ENCODE measurements at places on chromosomes 5 and 9.

- no peak for DNase-seq
Measured at GRCh38 chr5:81718300-81718699, 32.6 kb downstream of the SSBP2 start.

- no peak for DNase-seq
Measured at GRCh38 chr9:135586601-135587109, 25.1 kb downstream of the PAEP start.

GRCh38 chr9:124551472-124552272, 44.5 kb upstream of the NR5A1 start:
- DNase-seq, result no peak

GRCh38 chr5:424301-425110, 18.5 kb upstream of the EXOC3 start:
- DNase-seq, result no peak

GRCh38 chr5:141623186-141623585, 4.4 kb upstream of the DIAPH1 start:
- DNase-seq, result no peak

- DNase-seq, result no peak
Measured at GRCh38 chr9:81391457-81391825, 297.9 kb downstream of the TLE1 start.

- DNase-seq, result no peak
Measured at GRCh38 chr5:171595801-171596231, 176.4 kb downstream of the FGF18 start.

DNA sequence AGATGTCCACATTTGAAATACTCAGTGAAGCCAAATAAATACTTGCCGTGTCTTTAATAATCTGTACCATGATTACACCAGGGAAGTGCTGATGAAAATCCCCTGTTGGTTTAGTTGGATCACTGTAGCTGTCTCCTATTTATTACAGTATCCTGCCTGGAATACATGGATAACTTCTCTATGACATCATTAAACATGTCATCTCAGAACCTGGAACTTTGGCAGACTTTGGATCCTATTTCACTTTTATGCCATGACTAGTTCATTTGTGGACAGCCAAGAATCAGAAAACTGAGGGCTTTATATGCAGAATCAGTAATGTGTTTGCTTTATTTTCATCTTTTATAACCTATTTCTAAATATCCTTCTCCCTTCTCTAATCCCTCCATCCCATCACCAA, at the start of gene TXNDC8:
Gene TXNDC8, minus strand, starts transcription at position 137 of the 400 bp plus-strand sequence.
- DNase-seq, result no peak

- DNase-seq, result no peak
Measured at GRCh38 chr9:2039294-2040180, 24.4 kb downstream of the SMARCA2 start.

DNA sequence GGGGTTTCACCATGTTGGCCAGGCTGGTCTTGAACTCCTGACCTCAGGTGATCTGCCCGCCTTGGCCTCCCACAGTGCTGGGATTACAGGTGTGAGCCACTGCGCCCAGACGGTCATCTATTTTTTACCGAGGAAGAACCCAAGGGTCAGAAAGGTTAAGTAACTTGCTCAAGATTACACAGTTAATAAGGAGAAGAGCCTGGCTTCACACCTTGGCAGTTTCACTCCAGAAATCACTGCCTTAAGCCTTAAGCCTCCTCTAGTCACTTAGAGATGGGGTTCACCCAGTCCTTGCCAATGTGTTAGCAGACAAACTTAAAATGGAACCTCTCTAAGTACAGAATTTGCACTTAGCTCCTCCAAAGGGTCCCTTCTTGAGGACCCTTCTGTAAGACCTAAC, 116.3 kb downstream of the PTTG1 start:
- DNase-seq, result no peak

DNA sequence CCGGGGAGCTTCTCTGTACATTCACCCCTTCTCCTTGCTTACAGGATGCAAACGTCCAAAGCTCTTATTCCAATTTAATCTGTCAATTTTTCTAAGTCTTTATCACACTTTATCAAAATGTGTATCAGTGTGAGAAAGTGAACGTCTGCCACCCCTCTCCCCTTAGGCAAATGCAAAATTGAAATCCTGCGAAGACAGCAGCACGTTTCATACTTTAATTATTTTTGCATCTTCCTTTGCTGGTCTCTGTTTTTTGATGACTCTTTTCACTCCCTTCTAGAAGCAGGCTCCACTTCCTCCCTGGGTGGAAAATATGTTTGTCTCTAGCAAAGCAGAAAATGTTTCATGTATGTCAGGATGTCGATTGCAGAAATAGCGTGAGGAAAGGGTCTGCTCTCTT, 576.5 kb upstream of the BRINP1 start:
- no peak for DNase-seq

DNA sequence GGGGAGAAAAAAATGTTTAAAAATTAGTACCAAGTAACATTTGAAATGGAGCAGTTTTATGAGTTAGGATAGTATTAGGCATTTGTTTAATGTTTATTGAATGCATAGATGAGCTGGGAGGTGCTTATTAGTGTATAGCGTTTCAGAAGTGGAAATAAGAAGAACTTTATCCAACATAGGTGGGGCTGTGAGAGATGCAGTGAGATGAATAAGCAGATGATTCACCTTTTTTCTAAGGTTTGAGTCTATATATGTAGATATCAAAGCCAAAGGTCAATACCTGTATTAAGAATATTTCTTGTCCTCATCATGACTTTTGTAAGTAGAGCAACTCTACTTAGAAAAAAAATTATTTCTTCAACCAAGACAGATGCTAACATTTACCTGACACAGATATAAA, 54.6 kb upstream of the POU4F3 start:
- no peak for DNase-seq

GRCh38 chr5:149344151-149344550, 1.1 kb upstream of the GRPEL2 start:
- DNase-seq, result no peak

GRCh38 chr5:54094706-54095105, 215.7 kb downstream of the ARL15 start:
- DNase-seq, result no peak

DNA sequence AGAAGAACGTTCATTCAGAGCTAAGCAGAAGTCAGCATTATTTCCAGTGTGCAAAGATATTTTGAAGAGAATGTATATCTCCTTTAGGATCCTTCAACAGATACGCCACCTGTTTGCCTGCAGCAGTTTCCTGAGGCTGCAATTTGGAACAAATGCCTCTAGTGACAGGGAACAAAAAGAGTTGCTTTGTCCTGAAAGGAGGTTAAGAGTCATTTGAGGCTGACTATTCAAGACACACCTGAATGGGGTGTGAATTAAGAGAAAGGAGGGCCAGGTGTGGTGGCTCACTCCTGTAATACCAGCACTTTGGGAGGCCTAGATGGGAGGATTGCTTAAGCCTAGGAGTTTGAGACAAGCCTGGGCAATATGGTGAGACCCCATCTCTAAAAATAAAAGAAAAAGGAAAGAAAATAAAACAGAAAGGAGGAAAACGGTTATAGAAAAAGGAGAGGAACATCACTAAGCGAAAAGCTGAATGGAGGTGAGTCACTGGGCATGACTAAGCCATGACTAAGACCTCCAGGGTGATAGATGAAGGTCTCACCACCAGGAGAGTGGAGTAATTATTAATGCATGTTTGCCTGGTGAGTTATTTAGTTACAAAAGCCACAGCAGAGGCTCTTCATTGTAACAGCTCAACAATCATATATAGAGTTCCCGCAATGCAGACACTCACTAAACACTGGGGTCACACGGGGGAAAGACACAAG, 255.2 kb upstream of the TNC start:
- peak; percentile 2 for DNase-seq

GRCh38 chr9:121620777-121621449, 30.5 kb upstream of the DAB2IP start:
- DNase-seq, result no peak

DNA sequence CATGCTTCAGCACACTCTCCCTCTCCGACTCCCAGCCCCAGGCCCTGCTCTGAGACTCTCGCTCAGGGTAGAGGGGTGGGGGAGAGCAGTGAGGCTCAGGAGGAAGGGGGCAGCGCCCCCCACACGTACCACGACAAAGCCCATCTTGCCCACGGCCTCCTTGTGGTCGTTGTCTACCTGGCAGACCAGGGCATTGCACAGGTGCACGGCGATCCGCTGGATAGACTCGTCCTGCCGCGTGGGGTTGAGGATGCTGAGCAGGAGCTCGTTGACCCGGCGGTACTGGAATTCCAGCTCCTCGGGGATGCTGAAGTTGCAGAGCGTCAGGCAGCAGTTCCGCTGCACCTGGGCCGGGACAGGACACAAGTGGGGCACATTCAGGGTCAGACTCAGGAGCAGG, 18.5 kb upstream of the ZDHHC12 start:
- DNase-seq, result no peak

GRCh38 chr9:132942541-132943182, 1.8 kb downstream of the TSC1 start:
- DNase-seq, result no peak

DNA sequence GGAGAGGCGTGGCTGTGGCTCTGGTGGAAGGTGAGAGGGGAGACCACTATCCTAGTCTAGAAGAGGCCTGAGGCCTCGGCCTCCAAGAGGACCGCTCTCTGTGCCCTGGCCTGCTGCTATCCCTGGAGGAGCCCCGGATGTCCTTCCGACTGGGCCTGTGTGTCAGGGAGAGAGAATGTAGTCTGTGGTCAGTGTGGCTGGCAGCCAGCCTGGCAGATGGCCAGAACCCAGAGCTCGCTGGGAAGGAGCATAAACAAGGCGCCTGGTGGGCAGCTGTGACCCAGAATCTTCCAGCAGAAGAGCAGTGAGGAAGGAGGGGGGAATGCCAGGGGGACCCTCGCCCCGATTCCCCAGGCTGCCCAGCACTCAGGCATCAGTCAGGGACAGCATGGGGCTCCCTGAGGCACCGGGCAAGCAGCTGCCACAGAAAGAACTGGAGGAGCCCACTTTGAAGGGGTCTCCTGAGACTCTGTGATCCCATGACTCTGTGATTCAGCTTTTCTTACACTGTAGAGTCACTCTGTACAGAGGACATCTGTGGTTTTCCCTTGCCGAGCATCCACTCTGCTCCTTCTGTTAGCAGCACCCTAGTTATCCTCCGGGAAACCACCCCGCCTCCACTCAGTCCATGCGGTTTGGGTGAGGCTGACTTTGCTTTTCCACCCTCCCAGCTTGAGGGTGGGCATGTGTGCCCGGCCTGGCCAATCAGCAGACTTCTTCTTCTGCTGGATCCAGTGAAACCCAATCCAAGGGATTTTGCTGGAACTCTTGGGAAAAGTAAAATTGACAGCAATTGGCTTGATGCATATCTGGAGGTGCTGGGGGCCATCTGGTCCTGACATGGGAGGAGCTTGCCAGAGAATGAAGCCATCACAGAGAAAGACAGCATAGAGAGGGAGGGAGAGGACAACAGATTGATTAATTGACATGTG, 46.2 kb upstream of the PWWP2A start:
- DNase-seq, result no peak

DNA sequence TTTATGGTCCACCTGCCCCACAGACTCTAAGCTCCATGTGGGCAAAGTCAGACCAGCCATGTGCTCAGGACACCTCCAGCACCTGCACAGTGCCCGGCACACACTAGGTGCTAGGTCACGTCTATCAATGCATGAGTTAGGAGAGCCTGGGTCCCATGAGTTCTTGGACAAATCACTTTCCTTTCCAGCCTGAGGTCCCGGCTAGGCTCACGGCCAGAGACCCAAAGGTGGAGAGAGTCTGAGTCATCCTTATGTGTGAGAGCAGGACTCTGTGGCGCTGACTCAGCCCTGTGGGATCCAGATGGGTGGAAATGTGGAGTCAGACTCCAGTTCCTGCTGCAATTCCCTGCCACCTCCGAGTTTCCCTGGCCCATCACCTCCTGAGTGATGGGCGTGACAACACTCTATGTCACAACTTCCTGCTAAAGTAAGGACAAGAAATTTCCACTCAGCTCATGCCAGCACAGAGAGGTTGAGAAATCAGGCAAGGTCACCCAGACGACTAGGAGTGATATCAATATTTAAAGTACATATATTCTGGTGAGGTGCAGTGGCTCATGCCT, 2.5 kb upstream of the ST6GALNAC4 start:
- no peak for DNase-seq

DNA sequence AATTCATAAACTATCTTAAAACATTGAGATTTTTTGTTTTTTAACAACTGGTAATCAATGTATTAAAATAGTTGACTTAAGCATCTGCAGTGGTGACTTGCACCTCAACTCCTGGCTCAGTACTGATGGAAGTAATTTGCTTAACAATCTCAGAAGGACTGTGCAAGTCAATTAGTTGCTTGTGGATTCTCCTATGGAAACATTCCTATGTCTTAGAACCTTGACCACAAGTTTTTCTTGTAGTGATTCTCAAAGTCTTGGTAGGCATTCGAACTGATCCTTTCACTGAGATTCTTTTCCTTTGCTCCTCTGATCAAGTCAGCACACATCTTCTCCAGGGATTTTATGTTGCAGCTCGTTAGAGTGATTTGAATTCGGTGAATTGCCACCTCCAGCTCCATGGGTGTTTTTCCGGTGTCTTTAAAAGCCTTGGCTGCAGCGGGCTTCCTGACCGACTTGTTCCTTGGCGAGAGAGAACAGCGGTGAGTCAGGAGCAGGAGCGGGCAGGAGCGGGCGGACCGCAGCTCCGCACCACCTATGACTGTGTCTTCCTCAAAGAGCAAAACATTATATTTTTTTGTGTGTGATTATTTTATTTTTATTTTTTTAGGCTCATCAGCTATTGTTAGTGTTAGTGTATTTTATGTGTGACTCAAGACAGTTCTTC, 21.1 kb downstream of the HMGXB3 start:
- DNase-seq, result no peak

- DNase-seq, result no peak
Measured at GRCh38 chr5:151240924-151241635, 11.9 kb upstream of the GM2A start.

- DNase-seq, result no peak
Measured at GRCh38 chr9:104575456-104575855, 6.5 kb downstream of the OR13C8 start.

DNA sequence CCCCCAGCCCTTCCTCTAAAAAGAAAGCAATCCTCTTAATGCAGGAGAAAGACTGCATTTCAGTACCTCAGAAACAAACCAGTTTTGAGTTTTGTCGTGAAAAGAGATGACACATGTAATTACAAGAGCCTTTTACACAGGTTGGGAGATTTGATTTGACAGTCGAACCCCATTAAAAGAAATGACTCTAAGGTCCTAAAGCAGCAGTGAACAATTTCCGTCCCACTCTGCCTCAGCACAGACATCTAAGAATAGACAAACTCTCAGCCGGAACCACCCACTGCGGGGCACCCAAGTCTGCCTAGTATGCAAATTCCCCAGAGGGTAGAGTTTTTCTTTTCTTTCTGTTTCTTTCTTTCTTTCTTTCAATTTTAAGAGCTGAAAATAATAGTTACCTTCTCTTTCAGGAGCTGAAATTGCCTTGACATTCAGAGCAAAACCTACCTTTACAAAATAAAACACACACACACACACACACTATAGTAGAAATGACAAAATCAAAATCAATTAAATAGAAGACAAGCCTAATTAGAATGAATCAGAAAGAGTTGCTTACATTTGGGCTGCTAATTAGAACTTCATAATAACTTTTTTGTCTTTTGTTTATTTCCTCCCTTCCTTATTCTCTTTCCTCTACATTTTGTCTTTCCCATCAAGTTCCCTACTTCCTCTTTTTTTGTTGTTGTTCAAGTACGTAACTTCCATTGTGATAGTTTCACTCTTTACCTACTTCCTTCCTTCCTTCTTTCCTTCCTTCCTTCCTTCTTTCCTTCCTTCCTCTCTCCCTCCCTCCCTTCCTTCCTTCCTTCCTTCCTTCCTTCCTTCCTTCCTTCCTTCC, 65.1 kb downstream of the BASP1 start:
- DNase-seq, result no peak

Data from activated CD4-positive, alpha-beta T cell treated with anti-CD3 and anti-CD28 coated beads for 24 hours (primary cell).